ENCODE measurements at places on chromosomes 11 and 22.

GRCh38 chr22:35266277-35266676 lies 9.0 kb downstream of the HMGXB4 start:
- no peak for DNase-seq

DNA sequence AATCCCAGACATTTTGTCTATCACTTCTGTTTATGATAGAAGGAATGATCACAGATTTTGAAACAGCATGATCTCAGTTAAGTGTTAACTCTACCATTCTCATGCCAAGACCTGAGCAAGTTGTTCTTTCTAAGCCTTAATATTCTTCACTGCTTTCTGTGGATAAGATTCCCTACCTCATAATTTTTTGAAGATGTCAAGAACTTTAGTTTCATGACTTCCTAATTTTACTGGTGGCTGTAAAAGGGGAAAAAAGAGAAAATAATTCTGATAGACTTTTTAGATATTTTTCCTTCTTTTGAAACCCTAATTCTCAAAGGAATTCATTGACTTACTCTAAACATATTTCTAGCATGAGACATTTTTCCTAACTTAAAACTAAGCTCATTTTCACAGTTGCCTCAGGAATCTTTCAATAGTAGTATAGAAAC lies 520.0 kb upstream of the LUZP2 start:
- no peak for DNase-seq

DNA sequence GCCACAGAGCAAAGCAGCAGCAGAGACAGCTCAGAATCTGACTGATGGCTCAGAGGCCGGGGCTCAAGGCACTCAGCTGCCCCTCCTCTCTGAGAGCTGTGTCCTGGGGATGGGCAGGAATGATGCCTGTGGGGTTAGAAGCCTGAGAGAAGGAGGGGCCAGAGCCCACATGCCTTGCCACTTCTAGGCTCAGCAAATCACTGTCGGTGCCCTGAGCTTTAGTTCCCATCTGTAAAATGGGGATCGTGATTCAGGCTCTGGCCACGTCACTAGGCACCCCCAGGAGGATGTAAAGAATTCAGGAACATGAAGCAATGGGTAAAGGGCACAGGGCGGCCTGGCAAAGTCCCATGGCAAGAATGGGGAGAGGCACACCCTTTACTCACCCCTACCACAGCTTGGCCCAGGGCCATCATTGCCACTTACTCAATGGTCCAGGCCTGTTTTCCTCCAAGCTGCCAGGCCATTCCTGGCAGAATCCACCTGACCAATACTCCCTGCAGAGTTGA lies 3.4 kb upstream of the CDC42EP2 start:
- no peak for DNase-seq

GRCh38 chr22:31439808-31440207 lies 40.4 kb downstream of the DRG1 start:
- no peak for DNase-seq

All from NCI-H510A (cell line).